ENCODE measurements at places on chromosomes 16 and 17.
A peak's percentile ranks its signal among the peaks of the same experiment; 100 is the strongest.

DNA sequence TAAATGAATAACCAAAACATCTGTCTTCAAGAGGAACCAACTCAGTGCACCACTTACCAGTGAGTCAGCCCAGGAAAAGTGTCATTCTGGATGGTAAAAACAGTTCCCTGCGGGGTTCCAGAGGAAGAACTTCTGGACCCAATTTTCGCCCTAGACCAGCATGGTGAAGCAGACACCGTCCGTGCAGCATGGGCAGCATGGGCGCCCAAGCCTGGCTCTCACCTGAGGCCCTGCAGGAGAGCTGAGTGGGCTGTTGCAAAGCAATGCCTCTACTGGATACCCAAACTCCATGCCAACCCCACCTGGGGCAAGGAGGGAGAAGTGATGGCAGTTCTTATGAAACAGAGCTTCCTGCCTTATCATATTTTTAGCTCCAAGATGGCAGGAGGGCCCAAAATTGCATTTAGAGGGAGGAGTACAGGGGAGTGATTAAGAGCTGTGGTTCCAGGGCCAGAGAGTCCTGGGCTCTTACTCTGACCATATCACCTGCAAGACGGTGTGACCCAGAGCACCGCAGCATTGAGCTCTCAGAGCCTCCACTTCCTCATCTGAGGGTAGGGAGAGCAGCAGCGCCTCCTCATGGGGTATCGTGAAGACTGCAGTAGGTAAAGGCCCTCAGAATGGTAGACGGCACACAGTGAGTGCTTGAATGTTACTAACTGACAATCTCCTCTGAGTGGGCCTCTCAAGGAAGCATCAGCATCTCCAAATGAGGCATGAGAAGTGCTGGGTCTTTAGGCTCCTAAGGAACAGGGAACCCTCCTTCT is 16.6 kb upstream of the INPP5K start:
- peak; percentile 69 for DNase-seq

GRCh38 chr17:73119631-73120030 is 27.1 kb upstream of the SLC39A11 start:
- DNase-seq: no peak

- DNase-seq: no peak
Measured at GRCh38 chr16:15477802-15478201, 43.4 kb downstream of the BMERB1 start.

DNA sequence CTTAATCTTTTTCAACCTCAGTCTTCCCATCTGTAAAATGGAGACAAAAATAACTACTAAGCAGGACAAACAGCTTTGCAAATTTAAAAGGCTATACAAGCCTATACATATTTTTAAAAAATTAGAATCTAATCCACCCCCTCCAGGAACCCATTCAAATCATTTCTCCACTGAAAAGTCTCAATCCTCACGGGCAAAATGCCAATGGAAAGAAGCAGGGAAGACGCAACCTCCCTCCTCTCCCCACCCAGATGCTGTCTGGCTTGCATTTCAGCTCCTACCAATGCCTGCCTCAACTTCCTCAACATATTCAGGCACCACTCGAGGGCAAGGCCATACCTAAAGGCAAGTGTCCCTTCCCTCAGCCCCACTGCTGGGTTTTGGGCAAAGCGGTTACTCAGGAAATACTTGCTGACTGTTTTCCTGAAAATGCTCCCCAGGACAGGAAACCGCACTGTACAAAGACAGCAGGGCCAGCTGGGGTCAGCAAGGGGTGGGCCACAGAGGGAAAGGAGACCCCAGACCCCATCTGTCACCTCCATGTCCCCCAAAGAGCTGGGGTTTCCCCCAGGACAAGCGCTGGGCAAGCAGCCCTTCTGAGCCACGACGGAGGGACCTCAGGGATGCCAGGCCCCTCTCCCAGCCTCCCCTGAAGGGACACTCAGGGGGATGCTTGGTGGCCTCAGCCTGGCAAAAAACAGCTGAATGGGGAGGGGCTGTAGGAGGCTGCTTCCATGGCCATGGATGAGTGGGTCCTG is 47.7 kb upstream of the DOC2B start:
- DNase-seq: no peak

GRCh38 chr16:58094791-58095574 is 34.2 kb downstream of the CFAP20 start:
- DNase-seq: no peak

- no peak for DNase-seq
Measured at GRCh38 chr17:57645950-57646665, 99.0 kb downstream of the CCDC182 start.

- DNase-seq: no peak
Measured at GRCh38 chr16:30179931-30180330, 3.5 kb upstream of the CORO1A start.

- DNase-seq: no peak
Measured at GRCh38 chr16:88566158-88566557, 4.0 kb upstream of the ZC3H18 start.

GRCh38 chr17:65173976-65174683 is 37.0 kb downstream of the RGS9 start:
- DNase-seq: no peak

- DNase-seq: peak; percentile 78
Measured at GRCh38 chr17:59565959-59566324, 532 bp downstream of the DHX40 start.

DNA sequence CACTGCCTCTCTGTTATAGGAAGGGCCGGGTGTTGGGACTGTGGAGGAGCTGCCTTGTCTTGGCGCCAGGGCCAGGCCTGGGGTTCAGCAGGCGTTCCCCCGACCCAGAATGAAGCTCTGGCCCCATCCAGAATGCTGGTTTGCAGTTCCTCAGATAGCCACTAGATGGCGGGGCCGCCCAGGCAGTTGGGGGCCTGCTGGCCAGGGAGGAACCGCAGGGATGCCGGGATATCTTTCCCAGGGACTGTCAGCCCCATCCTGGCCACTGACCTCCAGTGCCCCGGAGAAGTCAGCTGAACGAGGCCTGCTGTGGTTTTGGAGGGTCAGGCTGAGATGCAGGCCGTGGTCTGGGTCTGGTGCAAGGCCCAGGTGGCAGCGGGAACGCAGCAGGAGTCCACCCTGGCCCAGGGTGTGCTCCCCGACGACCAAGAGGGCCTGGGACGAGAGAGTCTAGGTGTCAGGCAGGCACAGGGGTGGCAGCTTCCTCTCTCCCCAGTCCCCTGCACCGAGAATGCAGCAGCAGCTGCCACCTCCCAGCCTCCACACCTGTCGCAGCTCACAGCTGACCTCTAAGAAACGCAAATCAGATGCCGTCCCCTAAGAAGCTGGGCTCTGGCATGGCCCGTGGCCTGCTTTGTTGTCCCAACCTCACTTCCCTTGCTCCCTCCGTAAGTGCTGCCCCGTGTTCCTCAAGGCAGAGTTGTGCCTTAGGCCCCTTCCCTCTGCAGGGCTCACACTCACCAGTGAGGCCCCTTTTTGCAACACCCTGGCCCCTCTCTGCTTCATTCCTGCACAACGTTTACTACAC is 51.2 kb downstream of the RMI2 start:
- DNase-seq: peak; percentile 74

Data from OCI-M1 (cell line).